ENCODE measurements at places on chromosomes 2 and 18.

GRCh38 chr2:203104273-203104672, 89.6 kb downstream of the NBEAL1 start:
- DNase-seq: no peak

DNA sequence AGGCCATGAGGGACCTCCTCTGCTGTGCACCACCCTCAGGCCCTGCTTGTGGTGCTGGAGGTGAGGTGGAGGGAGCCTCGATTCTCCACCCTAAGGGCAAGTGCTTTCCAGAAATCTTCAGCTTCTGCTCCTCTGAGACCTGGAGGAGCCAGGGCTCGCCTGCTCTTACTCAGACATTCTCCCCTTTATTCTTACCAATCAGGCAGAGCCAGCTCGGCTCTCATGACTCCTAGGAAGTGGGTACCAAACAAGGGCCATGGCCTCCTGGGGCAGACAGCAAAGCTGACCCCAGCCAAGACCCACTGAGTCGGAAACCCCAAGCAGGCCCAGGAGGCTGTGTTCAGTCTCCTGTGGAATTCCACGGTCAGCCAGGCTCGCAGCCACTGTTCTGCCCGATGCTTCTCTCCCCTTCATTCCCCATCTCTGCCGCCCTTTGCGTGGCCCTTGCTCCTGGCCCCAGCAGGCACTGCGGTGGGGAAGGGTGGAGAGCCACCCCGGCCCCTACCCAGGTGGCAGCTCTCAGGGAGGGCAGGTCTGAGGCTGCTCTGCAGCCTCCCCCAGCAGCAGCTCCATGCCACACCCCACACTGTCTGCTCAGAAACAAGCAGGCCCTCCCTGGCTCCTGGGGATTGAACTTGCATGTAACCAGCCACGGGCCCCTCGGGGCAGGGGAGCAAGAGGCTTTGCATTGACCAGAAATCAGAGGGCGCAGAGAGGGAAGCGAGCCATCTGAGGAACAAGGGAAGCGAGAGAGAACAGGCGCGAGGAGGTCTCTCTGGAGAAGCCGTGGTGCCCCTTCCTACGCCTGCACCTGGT, 24.0 kb downstream of the HS1BP3 start:
- DNase-seq: no peak

- no peak for DNase-seq
Measured at GRCh38 chr2:60699617-60700016, 56.5 kb upstream of the PAPOLG start.

DNA sequence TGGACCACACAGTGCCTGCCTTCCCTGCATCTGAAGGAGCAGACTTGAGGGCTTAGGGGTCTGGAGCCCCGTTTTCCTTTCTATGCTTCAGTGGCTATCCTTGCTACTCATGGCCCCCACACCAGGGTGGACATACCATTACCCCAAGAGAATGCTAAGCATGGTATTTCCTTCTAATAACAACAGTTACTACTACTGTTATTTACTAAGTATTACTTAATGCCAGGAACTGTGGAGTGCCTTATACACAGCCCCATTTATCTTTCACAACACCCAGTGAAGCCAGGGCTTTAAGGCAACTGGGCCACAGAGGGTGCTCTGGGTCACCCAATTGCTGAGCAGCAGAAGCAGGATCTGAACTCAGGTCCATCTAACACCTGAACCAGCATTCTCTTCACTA, 5.8 kb upstream of the PAX8 start:
- peak; percentile 75 for DNase-seq

DNA sequence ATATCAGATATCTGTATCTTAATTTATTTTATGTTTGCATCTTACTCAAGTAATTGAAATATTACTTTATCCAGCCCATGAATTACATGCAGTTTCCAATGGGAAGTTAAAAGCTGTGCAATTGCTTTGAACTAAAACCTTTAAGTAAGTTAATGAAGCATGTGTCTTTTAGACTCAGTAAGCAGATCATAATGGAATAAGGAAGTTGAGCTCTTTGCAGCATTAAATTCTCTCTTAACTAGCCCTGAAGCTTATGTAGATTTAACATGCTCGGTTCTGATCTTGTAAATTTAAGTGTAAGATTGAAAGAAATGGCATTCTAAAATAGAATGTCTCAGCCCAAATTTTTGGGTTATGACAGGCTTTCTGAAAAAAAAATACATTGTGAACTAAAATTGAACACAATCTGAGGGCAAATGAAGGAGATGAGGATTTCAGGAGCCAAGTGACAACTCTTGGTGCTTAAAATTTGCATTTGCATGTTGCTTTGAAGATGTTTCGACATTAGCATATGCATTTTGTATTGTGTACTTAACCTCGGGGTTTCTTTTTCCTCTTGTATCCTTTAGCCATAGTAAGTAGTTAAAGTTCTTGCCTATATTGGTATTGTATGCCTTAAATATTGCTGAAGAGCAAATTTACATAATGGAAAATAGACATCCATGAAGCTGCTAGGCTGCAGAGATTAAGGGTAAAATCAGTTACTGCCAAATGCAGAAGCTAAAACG, 297.8 kb upstream of the KCNJ3 start:
- no peak for DNase-seq

GRCh38 chr2:42567806-42568400, 529 bp upstream of the MTA3 start:
- DNase-seq: peak; percentile 12

- no peak for DNase-seq
Measured at GRCh38 chr18:48074929-48075706, 144.7 kb upstream of the SMAD2 start.

- DNase-seq: peak; percentile 95
Measured at GRCh38 chr2:84906900-84907714, 1.7 kb downstream of the TMSB10 start.

- peak; percentile 15 for DNase-seq
Measured at GRCh38 chr18:69580107-69580506, 179.4 kb downstream of the DOK6 start.

DNA sequence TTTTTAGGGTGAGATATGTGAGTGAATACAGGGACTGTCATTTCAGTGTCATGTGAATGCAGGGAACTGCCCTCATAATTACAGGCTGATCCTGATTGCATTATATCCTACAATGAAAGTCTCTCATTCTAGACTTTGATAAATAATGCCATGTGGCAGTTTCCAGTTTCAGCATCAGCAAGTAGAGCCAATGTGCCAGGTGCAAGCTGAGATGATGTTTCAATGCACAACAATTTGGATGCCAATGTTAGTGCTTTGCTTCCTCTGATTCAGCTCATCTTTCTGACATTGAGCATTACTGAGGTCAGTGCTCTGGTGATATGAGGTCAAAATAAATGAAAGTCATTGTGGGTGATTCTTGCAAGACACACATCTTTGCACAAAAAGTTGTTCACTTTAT, 63.7 kb upstream of the TFPI start:
- no peak for DNase-seq

GRCh38 chr2:37665604-37666362, 5.7 kb downstream of the CDC42EP3 start:
- DNase-seq: no peak

DNA sequence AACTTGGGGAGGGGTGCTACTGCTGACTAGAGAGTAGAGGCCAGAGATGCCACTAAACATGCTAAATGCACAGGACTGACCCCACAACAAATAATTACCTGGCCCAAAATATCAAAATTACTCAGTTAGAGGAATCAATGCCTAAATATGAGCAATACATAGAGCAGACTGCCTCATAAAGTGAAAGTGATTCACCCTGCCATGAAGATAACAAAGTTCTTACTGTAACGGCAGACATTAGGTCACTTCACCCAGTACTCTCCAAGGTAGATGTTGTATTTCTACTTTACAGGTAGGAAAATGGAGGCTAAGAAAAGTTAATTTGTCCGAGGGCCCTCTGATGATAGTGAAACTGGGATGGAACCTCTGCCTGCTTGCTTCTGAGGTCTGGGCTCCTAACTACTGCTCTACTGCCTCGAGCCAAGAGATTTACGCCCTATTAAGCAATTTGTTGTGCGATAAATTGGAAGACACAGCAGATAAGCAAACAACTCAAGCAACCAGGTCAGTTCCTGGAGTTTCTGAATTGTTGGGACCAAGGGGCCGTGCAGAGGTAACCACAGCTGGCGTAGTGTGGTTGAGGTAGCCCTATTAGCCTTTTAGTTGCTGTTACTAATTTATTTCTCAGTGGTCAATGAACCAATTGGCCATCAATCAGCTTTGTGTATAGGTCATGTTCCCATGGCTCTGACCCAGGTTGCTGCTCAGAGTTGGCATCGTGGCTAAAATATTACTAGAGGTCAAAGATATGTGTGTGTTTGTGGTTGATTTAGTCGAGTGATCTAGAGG, 4.8 kb downstream of the DHRS9 start:
- no peak for DNase-seq

DNA sequence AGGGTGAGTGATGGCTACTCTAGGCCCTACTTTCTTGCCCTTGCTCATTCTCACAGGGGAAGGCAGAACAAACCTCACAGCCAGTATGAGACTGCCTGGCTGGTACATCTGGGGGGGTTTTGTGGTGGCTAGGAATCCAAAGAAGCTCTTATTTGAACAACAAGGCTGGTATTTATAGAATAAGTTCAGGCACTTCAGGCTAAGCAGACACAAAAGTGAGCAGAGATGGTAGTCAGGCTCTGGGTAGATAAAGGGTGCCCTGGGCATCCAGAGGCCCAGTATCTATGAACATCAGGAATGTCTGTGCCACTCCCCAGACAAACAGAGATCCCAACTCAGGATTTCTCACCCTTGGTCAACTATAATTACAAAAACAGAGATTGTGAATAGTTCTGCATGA, 57.2 kb upstream of the RTN4 start:
- DNase-seq: peak; percentile 86

DNA sequence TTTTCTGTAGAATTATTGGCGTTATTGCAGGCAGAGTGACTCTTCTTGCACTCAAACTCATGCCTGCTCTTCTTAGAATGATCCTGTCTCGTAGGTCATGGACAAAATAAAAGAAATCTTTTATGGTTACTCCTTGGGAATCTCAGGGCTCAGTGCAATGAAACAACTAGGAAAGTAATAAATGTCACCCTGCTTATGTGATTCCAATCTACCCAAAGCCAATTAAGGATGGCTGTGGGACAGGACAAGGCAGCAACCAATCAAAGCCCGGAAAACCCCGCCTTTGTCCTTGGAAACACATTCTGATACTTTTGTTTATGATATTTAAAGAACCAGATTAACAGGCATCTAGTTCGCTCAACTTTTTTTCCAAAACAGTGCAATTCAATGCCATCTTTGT, 53.0 kb downstream of the GRB14 start:
- no peak for DNase-seq

GRCh38 chr2:197339016-197339415, 28.4 kb upstream of the ANKRD44 start:
- no peak for DNase-seq

- DNase-seq: no peak
Measured at GRCh38 chr2:11661891-11662435, 8.0 kb downstream of the NTSR2 start.
